ENCODE measurements at places on chromosomes 2 and 18.
A peak's percentile ranks its signal among the peaks of the same experiment; 100 is the strongest.

GRCh38 chr2:194559964-194560363 is 1097.1 kb upstream of the SLC39A10 start:
- DNase-seq, result no peak

DNA sequence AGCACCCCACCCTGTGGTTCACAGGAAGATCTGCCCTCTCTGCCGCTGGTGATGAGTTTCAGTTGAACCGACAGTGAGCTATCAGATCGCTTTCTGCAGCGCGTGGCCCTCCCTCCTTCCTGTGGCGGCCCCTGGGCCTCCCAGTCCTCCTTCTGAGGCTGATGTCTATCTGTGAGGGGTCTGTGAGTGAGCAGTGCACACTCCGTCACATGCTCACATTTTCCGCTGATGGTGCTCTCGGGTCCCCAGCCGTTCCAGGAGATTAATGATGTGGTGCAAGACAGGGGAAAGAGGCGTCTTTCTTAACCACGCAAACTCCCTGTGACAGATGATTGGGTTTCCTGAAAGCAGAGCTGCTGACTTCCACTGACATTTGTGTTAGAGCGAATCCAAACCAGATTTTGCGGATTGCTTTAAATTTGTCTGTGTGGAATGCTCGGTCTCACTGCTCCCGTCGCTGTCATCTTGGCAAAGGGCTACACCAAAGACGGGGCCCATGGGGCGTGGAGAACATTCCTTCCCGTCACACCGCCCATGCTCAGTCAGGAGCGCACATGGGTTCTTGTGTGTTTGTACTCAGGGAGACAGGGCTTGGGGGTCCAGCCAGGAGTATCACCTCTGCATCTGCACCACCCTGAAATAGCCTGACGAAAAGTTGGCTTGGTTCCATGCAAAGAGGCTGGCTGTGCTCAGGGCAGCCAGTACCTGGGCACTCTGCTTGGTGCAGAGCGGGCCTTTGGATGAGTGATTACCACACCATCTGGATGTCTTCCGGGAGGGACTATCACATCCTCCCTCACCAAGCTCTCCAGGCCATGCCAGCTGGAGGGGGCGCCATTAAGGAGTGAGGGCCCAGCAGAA is 154.7 kb upstream of the HS6ST1 start:
- peak; percentile 49 for DNase-seq

GRCh38 chr18:79625195-79625923 is 54.2 kb upstream of the CTDP1 start:
- DNase-seq, result peak; percentile 75

DNA sequence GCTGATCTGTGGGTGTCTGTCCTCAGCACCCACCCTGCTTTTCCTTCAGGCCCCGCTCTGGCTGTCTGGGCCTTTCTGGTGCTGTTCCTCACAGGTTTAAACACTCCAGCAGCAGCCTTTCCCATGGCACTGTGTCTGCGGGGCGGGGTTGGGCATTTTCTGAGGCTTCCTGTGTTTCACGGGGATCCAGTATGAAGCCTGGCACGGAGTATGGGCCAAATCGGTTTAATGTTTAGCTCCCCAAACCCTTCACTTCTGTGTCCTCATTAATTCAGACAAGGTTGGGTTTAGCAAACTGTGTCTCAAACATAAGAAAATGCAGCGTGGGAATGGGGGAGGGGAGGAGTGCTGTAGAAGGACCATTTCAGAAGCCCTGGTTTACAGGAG is 44.9 kb downstream of the HPCAL1 start:
- no peak for DNase-seq

GRCh38 chr2:96898641-96899412 is 28.9 kb upstream of the SEMA4C start:
- no peak for DNase-seq

- no peak for DNase-seq
Measured at GRCh38 chr2:17648581-17648980, 105.0 kb downstream of the SMC6 start.

DNA sequence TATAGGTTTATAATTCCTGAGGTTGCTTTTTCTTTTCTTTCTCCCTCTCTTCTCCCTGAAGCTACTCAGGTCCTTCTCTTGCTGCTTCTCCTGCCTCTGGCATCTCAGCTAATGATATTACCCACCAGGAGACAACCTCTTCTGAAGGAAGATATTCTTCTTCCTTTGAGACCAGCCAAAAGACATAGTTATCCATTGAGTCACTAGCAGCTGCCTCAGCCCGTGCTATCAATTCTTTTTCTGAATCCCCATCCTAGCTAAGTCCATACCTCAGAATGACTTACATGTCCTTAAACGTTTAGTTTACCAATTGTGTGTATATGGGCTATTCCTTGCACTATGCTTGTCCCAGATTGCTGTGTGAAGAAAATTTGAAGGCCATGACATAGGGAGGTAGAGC is 25.0 kb upstream of the RNF103 start:
- DNase-seq, result no peak

- DNase-seq, result no peak
Measured at GRCh38 chr2:201931475-201931874, 102.2 kb upstream of the FZD7 start.

DNA sequence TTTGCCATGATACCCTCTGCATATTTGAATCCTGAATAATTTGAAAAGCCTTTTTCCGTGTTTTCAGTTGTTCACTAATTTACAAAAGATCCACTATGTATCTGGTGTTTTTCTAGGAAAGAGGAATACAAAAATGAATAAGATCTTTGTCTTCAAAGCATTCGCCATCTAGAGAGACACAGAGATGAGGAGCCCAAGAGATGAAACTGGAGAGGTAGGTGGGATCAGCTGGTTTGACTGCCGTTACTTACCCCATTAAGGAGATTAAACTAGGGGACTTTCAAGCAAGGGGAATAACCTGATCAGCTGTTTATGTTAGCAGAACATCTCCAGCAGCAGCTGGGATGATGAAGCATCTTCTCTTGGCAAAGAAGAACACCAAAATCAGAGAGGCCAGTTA is 150.2 kb upstream of the SATB2 start:
- no peak for DNase-seq

DNA sequence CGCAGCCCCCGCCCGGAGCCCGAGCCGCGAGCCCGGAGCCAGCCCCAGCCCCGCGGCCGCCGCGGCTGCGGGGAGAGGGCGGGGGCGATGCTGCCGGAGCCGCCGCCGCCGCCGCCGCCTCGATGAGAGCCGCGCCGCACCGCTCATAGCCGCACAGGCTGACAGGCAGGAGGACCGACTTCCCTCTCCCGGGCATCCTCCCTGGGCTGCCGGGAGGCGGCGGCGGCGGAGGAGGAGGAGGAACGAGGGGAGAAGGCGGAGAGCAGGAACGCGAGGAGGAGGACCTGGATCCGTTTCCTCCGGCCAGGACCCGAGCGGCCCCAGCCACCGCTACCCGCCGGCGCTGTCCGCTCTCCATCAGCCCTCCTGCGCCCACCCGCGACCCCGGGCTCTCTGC is 370 bp downstream of the KLHL29 start:
- DNase-seq, result no peak

- DNase-seq, result peak; percentile 38
Measured at GRCh38 chr2:91442246-91442905, 2750.9 kb downstream of the RPIA start.

- DNase-seq, result no peak
Measured at GRCh38 chr2:181051861-181052522, 71.6 kb downstream of the UBE2E3 start.

- no peak for DNase-seq
Measured at GRCh38 chr2:20307311-20307710, 43.3 kb downstream of the PUM2 start.

DNA sequence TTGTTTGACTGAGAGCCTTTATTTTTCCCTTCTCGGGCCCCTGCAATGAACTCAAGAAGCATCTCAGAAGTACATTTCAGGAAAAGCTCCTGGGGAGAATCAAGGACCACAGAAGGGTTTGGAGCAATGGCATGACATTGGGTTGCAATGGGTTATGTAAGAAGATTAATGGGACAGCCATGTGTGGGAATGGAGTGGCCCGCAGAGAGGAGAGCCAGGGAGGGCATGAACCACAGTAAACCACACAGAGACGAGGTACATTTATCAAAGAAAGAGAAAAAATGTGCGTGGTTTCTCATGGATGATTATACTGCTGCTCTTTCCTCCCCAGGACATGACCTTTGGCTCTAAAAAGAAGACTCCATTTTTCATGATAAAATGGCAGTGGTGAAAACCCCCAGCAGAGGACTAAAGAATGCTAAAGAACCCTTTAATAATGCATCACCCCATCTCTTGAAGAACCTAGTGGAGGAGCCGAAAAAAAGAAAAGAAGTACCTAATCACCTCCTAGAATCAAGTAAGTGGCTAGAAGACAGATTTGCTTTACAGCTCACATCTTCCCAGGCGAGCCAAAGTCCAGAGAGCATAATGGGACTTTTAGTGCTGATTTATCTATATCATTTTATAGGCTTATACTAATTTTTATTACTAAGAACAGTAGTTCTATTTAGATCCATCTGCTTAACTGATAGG is 1.7 kb downstream of the CFAP221 start:
- no peak for DNase-seq

GRCh38 chr18:48644029-48644428 is 105.2 kb downstream of the CTIF start:
- no peak for DNase-seq

- DNase-seq, result no peak
Measured at GRCh38 chr2:158573739-158574138, 117.0 kb downstream of the PKP4 start.

DNA sequence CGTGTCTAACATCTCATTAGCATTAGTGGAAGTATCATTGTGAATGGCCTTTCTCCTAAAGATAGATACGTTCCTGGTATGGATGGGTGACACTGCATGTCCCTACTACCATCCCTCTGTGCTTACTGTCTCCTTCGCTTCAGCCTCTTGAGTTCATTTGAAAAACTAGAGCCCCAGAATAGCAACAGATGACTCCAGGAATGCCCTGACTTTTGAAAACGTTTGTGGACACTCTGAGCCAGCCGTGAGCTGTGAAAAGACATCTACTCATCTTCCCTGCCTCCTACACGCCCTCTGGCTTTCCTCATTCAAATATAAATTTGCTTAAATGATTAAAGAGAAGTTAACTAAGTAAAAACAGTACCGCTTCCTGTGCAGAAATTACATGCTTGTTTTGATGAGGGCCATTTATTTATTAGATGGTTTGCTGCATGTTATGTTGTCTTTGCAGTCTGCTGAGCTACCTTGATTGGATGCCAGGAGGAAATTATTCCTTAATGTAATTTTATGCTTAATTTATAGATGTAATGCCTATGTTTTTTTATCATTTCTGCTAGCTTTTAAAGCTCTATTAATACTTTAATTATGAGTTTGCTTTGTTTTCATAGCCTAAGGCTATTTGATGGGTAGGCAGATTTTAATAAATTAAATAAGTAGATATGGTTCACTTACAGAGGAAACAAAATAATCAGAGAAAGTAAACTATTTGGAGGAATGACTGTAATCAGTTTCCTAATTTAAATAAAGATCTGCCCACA is 32.1 kb upstream of the MYO3B start:
- DNase-seq, result peak; percentile 13

DNA sequence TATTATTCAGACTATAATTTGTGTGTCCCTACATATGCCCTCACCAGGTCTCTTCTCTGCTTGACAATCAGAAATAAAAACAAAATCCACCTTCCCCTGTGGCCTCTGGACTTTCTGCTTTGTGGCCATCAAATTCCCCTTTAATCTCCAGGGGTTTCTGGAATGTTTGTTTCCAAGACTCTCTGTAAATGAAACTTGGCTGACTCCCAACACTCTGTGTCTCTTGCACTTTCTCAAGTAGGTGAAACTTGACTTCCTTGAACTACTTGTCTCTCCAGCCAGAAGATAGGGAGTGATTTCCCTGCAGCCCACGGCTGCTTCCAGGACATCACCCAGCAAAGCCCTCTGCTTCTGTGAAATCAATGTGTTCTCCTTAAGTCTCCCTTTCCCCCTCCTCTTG is 54.1 kb upstream of the AQP4 start:
- DNase-seq, result no peak

DNA sequence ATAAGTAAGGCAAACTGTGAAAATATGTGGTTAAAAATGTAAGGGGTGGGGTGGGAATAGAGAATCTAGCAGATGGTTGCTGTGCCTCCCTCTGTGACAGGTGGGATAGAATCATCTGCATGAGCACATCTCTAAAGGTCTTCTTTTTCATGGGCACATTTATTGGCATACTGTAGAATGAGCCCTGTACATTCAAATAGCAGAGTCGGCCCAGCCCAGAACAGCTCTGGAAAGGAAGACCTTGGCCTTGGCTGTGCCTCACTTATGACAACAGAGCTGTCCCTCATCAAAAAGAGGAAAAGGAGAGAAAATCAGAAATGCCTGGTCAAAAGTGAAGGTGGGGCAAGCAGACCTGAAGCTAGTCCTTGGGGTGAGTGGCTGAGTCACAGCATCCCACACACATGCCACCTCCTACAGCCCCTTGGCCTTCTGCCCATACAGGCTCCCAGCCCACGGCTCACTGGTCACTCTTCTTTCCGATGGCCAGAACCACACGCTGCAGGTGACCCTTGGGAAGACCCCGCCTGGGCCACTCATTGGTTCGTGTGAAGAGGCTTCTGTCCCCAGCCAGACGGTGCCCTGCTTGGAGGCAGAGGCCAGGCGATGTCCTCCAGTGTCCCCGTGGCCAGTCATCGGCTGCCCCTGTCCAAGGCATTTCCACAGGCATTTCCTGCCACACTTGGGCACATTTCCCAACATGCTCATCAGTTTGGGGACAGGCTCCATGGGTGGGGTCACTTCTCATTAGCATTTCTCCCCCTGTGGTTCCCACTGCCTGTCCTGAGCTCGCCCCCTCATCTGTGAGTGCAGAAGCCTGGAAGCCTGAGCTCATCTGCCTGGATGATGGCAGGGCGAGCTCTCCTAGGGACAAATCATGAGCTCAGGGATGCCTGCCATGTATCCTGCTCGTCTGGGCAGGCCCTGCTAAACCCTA is 113.6 kb downstream of the MCFD2 start:
- DNase-seq, result no peak

DNA sequence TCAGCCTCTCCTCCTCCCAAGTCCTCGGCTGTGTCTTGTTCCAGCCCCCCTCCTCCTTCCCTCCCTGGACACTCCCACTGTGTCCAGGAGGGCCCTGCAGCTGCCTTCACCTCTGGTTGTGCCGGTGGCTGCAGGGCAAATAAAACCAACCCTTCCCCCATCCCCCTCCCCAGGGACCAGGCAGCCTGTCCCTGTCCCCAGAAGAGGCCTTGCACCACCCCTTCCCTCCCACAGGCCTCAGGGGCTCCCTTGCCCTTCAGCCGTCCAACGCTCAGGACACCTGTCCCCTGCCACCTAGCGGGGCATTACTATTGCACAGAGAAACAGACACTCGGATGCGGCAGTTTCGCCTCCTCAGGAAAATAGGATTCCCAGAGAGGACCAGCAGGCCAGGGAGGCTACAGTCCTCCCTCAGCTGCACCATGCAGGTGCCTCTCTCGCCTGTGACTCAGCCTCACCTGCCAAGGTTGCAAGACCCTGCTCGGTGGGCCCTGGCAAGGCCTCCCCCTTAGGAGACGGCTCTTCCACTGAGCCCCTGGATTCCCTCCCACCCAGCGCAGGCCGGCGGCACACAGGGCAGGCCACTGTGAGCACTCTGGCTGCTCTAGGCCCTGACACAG is 5.5 kb upstream of the GPC1 start:
- DNase-seq, result no peak

Measured in GM20000 (cell line).